ENCODE measurements at places on chromosomes 6 and 20. TPM values are rescaled to one million over a fixed set of nuclear protein-coding genes. Genes with fewer than 3 reads are reported as not detected.

PLA2G7 gene
- total RNA-seq, result 0.46 TPM

RUNX2 gene
- total RNA-seq, result 0.87 TPM

SLPI gene
- total RNA-seq, result not detected

EDN1 gene
- 4.1 TPM for total RNA-seq

OOEP gene
- total RNA-seq, result not detected

PANK2 gene
- 40.7 TPM for total RNA-seq

UBE2C gene
- total RNA-seq, result 4.8 TPM

TTK gene
- total RNA-seq, result 0.27 TPM

MOXD1 gene
- total RNA-seq, result 68.1 TPM

TEAD3 gene
- total RNA-seq, result 7.4 TPM

NDRG3 gene
- 35.8 TPM for total RNA-seq

IMPG1 gene
- 0.16 TPM for total RNA-seq

PTPN1 gene
- total RNA-seq, result 33.5 TPM

EMILIN3 gene
- 2.1 TPM for total RNA-seq

FNDC11 gene
- 0.76 TPM for total RNA-seq

SCRT2 gene
- 11.0 TPM for total RNA-seq

TOX2 gene
- 27.5 TPM for total RNA-seq

WFDC5 gene
- total RNA-seq, result 0.29 TPM

TRERF1 gene
- 14.7 TPM for total RNA-seq

AVP gene
- total RNA-seq, result not detected

ABHD16B gene
- not detected for total RNA-seq

ANKEF1 gene
- 3.6 TPM for total RNA-seq

SLC22A3 gene
- 47.2 TPM for total RNA-seq

BIRC7 gene
- not detected for total RNA-seq

SLC4A11 gene
- 0.81 TPM for total RNA-seq

TSBP1 gene
- not detected for total RNA-seq

VIP gene
- total RNA-seq, result 0.29 TPM

EPHA7 gene
- total RNA-seq, result 20.4 TPM

WFDC12 gene
- total RNA-seq, result not detected

OR2J3 gene
- total RNA-seq, result 0.05 TPM

TGM3 gene
- 2.8 TPM for total RNA-seq

TMEM170B gene
- 20.7 TPM for total RNA-seq

ACSS1 gene
- 28.9 TPM for total RNA-seq

NKX2-4 gene
- not detected for total RNA-seq

NCOA3 gene
- total RNA-seq, result 78.4 TPM

KIAA1755 gene
- 2.2 TPM for total RNA-seq

VSTM2L gene
- 63.2 TPM for total RNA-seq

C4B gene
- total RNA-seq, result 23.0 TPM

CD24 gene
- total RNA-seq, result 479 TPM

LGSN gene
- not detected for total RNA-seq

C6orf52 gene
- 1.8 TPM for total RNA-seq

TBXT gene
- 0.34 TPM for total RNA-seq

LTA gene
- 0.26 TPM for total RNA-seq

SMIM26 gene
- 182 TPM for total RNA-seq

KHDRBS2 gene
- 1.9 TPM for total RNA-seq

TRIM31 gene
- 0.25 TPM for total RNA-seq

HCK gene
- total RNA-seq, result 46.0 TPM

HLA-DRB5 gene
- total RNA-seq, result not detected

AMD1 gene
- 97.5 TPM for total RNA-seq

All from motor neuron (in vitro differentiated cells).